NCI-H1436 (cell line): ENCODE measurements at places on chromosomes 7 and 10.

GRCh38 chr10:48282829-48283228, 8.3 kb upstream of the FRMPD2 start:
- no peak for DNase-seq

- DNase-seq: no peak
These were observed 45.4 kb downstream of the CTTNBP2 start for GRCh38 chr7:117827862-117828261.

GRCh38 chr7:31991846-31992245, 78.4 kb downstream of the PDE1C start:
- no peak for DNase-seq

DNA sequence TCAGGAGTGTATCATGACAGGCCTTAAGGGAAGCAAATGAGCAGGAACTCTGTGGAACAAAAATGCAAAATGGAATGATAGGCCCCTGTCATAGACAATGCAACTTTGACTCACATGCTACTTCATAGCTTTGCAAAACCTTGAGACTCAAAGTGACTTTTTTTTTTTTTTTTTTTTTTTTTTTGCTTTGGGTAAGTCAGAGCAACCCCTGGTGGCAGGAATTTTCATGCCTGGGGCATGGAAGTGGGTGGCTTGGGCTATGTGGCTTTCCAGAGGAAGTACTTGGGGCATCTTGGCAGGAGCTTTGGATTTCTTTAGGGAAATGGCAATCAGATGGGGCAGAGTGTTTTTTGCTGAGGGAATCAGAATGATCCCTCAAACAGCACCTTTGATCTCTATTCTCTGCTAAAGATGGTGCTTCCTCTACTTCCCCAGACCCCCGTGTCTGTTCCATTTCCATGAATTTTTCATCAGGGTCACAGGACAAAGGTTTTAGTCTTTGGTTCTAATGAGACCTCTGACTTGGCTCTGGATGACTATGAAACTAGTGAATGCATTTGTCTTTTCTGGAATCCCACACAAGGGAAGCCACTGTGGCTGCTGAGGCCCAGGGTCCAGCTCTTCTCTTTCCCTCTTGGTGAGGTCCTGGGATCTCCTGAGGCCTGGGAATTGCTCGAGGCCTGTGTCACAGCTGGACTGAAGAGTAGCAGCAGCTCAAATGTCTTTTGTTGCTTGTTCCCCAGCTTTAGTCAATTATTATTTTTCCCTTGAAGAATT, 62.8 kb downstream of the TACC2 start:
- no peak for DNase-seq

- DNase-seq: no peak
These were observed 94.8 kb downstream of the PRKG1 start for GRCh38 chr10:51169111-51169510.

DNA sequence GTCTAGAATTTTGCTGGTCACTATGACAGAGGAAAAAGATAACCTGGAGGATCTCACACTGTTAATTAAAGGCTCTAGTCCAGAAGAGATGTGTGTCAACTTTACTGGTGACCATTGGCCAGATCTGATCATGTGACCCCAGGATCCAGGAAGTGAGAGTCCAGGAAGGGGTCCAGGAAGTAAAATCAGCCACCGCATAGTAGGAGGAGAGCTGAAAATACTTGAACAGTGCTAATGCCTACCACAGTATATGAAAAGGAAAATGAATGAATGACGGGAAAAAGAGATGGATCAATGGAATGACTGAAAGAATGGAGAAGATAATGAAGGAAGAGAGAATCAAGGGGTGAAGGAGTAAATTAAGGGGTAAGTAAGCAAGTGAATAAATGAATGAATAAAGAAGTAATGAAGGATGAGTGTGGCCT, 415.3 kb downstream of the RPS24 start:
- no peak for DNase-seq

- DNase-seq: no peak
These were observed 156.4 kb downstream of the AOAH start for GRCh38 chr7:36567699-36568451.
